ENCODE measurements at places on chromosomes 4 and X.

DNA sequence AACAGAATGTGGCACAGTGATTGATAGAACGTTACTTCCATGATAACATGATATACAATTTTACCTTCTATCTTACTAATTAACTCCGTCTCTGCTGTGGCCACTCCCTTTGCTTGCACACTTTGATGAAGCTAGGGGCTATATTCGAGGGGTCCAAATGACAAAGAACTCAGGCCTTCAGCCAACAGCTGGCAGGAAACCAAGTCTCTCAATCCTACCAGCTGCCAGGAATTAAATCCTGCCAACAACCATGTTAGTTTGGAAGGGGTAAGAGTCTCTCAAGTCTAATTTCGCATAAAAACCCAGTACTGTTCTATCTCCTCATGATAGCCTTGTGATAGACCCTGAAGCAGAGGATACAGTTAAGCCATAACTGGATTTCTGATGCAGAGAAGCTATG is 1122.9 kb upstream of the PCDH10 start:
- DNase-seq = no peak

DNA sequence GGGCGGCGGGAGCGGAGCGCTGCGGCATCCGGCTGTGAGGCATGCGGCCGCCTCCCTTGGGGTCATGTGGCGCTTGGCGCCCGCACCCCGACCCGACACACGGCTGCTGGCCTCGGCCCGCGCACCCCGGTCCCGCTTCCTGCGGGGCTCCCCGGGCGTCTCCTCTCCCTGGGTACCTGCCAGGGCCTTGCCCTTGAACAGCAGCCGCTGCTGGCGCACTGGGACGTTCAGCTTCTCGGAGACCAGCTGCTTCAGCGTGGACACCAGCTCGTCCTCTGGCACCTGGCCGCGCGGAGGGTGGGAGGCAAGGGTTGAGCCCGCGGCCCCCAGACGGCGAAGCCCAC is 391 bp downstream of the UBL4A start:
- peak; percentile 13 for DNase-seq

GRCh38 chrX:115948018-115948923 is 222.3 kb upstream of the AGTR2 start:
- DNase-seq = no peak

GRCh38 chrX:27597508-27597907 is 7.4 kb downstream of the DCAF8L2 start:
- no peak for DNase-seq

DNA sequence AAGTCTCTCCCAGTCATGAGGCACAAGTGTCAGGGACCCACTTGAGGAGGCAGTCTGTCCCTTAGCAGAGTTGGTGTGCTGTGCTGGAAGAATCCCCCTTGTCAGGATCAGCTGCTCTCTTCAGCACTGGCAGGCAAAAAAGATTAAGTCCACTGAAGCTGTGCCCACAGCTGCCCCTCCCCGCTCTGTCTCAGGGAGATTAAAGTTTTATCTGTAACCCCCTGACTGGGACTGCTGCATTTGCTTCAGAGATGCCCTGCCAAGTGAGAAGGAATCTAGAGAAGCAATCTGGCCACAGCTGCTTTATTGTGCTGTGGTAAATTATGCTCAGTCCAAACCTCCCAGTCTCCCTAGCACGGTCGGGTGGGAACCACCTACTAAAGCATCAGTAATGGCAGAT is 37.4 kb upstream of the HEPH start:
- DNase-seq = no peak

- DNase-seq = no peak
Observed at GRCh38 chr4:93791570-93792195, 36.9 kb upstream of the ATOH1 start.

DNA sequence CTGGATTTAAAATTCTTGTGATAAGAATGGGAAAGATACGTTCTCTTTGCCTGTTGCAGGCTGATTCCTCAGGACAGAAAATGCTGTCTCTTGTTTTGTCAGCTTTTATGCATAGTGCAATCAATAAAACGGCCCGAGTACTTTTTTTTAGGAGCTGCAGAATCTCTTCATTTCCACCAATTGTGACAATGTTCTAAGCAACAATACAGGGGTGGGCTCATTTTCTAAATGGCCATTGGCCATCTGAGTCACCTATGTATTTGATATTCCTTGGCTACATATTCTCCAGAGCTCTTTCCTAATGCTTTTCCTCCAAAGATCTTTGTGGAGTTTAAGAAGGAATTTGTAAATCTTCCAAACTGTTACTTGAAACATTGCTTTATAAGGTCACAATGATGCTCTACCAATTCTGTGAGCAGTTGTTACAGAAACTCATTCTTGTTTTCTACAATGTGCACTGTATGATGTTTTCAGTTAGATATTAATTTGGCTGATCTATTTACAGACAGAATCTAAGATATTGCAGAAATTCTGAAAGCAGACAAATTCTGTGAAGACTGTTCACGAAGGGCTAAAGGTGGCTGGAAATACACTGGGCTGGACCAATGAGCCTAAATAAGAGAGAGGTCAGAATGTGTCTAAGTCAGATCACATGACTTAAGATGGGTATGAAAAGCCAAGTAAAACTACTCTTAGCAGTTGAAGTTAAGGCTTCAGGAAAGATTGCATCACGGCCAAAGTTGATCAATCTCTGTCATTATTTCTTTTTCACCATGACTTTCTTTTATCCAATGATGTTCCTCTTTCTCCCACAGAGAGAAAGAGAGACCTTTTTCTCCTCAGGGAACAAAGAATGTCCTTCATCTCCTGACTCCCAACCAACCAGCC is 33.4 kb downstream of the TAPT1 start:
- no peak for DNase-seq

- no peak for DNase-seq
Observed at GRCh38 chr4:144873226-144873990, 224.6 kb downstream of the ANAPC10 start.
